ENCODE measurements at places on chromosomes 2 and 18.

DNA sequence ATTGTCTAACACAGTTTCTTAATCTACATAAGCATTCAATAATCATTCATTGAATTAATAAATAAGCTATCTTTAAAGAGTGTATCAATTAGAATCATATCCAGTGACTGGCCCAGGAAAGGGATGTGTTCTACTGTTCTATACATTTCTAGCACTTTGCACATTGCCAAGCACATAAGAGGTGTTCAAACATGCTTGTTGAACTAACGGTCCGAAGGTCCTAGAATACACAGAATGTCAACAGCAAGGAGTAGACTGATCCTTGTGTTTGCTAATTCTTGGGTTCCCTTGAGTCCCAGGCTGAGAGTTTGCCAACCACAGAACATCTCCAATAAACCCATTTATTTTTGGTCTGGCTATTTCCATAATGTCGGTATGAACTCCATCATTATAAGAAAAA, 331.7 kb upstream of the DCC start:
- no peak for DNase-seq

DNA sequence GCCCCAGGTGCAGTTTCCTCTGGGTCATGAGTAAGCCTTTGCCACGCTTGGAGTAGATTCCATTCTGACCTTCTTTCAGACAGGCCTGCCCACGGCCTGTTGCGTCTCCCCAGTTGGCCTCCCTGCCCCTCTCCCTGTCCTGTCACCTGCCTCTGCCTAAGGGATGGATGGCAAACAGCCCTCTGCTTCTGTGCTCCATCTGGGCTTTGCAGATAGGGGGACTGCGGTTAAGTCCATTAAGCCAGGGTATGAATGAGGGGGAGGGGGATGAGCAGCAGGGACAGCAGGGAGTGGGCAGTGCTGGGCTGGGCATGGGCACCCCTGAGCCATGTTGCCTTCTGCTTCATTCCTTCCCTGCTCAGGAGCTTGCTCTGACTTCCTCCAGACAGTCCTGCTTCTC, 37.6 kb upstream of the B3GNT7 start:
- DNase-seq: no peak

DNA sequence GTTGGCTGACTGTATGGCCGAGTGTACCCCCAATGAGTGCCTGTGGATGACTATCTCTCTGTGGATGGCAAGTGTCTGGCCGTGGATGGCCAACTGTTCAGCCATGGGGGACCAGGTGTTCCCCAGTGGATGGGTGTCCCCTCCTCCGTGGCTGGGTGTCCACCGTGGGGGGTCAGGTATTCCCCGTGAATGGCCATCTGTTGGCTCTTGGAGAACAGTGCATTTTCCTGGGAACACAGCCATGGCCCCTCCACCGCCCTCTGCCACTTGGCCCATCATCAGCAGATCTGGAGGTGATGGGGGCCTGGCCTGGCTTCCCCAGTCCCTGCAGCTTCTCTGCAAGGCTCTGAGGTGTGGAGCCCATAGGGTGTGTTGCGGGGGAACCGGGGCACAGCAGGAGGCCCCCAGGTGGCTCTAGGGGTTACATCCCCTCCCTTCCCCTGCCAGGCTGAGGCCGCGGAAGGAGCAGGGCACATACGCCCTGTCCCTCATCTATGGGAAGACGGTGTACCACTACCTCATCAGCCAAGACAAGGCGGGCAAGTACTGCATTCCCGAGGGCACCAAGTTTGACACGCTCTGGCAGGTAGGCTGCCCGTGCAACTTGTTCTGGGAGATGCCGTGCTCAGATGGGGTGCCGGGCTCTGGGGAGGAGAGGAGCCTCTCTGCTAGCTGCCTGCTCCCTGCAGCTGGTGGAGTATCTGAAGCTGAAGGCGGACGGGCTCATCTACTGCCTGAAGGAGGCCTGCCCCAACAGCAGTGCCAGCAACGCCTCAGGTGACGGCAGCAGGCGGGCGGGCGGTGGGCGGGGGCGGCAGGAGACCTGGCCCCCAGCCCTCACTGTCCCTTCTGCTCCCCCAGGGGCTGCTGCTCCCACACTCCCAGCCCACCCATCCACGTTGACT, 19.3 kb downstream of the ZAP70 start:
- DNase-seq: no peak

DNA sequence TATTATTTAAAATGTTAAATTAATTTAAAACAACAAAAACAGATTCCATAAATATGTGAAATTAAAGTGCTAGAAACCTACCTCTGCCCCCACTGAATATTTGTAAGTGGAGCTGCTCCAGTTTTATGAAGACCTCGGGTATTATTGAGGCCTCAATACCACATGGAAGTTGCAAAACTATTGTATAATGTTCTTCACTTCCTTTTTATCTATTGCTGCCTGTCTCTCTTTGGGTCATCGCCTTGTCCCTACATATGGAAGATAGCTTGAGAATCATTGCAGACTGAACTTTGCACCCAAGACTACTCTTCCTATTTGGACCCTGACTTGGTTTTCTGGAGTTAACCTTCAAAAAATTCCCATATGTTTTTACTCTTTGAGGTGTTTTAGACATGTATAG, 212.1 kb upstream of the NETO1 start:
- no peak for DNase-seq

GRCh38 chr18:3332376-3332775, 70.4 kb downstream of the MYL12B start:
- DNase-seq: no peak

GRCh38 chr2:177476897-177477296, 84.3 kb downstream of the AGPS start:
- no peak for DNase-seq
